ENCODE measurements at places on chromosomes 6 and 20. TPM values are rescaled to one million over a fixed set of nuclear protein-coding genes. Genes with fewer than 3 reads are reported as not detected.
A peak's percentile ranks its signal among the peaks of the same experiment; 100 is the strongest.

- peak; percentile 31 for DNase-seq
These were observed 57.2 kb upstream of the IRAK1BP1 start for GRCh38 chr6:78810146-78810545.

The AGER gene
- 22.6 TPM for total RNA-seq

GRCh38 chr6:157017861-157018260 is 240.7 kb downstream of the ARID1B start:
- DNase-seq = no peak

The CST2 gene
- not detected for total RNA-seq

The SLC44A4 gene
- 0.74 TPM for total RNA-seq

DNA sequence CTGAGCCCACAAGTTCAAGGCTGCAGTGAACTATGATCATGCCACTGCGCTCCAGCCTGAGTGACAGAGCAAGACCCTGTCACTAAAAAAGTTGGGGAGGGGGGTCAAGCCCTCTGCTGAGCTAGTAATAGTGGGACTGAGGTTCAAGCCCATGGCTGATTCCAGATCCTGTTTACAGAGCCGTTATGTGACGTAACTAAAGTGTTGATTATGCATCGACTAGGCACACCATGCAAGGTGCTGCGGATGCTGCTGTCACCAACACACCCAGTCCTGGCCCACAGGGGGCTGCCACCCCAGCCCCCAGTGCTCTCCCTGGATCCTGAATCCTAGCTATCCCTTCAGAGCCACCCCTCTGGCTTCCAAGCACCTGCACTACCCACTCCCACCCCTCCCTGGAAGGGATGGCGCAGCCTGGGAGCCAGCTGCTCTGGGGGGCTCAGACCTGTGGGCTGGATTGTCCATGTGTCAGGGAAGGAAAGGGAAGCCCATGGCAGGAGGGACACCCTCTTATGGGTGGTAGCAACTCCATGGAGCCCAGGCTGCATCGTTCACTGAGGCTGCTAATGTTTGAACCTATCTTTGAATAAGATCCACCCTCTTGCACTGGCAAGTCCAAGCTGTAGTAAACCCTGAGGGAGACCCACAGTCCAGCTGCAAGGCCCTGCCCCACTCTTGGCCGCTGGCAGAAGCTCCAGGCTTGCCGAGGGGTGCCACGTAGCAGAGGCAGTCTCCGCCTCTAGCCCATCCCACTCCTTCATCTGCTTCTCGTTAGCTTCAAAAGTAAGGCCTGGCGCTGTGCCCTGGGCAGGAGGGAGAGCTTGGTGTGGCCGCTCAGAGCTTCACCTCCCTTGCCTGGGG is 95.0 kb downstream of the SNX5 start:
- peak; percentile 57 for DNase-seq

DNA sequence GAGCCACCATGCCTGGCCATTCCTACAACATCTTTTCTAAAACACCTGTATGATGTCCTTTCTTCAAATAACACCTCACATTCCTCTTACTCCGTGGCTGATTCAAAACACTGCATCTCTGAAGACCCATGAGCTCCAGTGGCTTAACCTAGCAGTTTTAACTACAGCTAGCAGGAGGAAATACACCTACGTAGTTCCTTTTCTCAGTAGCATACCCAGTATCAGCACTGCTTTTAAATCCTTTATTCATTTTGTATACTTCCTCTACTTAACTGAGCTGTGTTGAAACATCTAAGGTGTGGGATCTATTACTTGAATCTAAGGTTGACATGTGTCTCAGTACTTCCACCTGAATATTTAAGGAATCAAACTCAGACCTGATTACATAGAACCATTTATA is 113.6 kb upstream of the CCDC28A start:
- DNase-seq = no peak

The SLC12A5 gene
- 1.9 TPM for total RNA-seq

All from HCT116 (cell line).